Activated T-cell treated with anti-CD3 and anti-CD28 coated beads for 4 hours (primary cell): ENCODE measurements at places on chromosomes 1 and 21.

GRCh38 chr21:45074818-45075595, 627 bp downstream of the ADARB1 start:
- no peak for DNase-seq

GRCh38 chr1:82494117-82494516, 693.4 kb downstream of the ADGRL2 start:
- DNase-seq, result no peak

DNA sequence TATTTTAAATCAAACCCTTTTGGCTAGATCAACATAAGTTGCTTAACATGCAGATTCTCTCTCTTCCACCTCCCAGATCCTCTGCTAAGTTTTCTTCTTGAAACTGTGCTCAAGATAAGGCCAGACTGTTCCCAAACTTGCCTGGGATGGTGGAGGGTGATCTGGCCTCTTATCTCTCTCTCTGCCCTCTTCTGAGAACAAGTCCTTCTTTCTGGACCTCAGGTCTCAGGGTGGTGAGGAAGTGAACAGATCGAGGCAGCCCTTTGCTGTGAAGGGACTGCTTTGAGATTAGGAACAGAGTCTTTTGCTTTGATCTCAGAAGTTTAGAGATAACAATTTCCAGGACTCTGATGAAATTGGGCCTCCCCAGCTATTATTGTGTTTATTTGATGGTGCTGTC, 70.7 kb downstream of the HUNK start:
- DNase-seq, result no peak

GRCh38 chr1:186302381-186302920, 72.6 kb downstream of the TPR start:
- DNase-seq, result no peak

DNA sequence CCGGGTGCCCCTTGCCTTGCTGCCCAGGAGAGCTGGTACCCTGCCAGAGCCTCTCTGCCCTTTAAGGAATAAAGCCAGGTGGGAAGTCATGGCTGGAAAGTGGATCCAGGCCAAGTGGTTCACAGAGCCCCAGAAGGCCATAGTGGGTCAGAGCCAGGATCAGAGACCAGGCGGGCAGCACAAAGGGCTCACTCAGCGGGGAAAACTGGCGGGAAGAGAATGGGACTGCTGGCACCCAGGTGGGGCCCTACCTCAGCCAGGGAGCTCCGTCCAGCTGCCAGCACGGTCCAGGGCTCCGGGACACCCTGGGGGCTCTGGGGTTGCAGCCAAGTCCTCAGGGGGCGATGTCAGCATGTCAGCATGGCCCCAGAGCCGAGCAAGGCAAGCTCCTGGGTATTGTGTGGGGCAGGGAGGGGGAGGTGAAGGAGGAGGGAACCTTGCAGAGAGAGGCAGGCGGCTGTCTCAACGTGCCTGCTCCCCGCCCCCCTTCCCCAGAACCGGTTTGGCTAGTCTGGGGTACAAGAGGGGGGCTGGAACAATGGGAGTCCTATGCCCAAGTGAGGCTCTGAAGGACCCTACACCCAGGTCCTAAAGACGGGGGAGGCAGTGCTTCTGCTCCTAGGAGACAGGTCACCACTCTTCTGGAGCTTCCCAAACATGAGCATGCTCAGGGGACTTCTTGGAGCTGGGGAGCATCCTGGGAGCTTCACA, at the start of gene ARHGEF19:
Gene ARHGEF19, minus strand, starts transcription at position 402 of the 711 bp plus-strand sequence. CDS start 3,598 bp downstream, outside the sequence.
- DNase-seq, result no peak

GRCh38 chr1:192913683-192914082, 104.8 kb downstream of the RGS2 start:
- DNase-seq, result no peak

- DNase-seq, result no peak
These were observed 33.3 kb upstream of the CNTN2 start for GRCh38 chr1:205009670-205010069.
